ENCODE measurements at places on chromosomes 13 and 19.

- no peak for DNase-seq
Measured at GRCh38 chr19:14006766-14007562, 844 bp upstream of the RFX1 start.

GRCh38 chr13:74102691-74103090 lies 31.5 kb downstream of the KLF12 start:
- no peak for DNase-seq

GRCh38 chr19:41328842-41329225 lies 18.9 kb downstream of the CCDC97 start:
- no peak for DNase-seq

GRCh38 chr19:30911491-30911890 lies 437.7 kb downstream of the TSHZ3 start:
- no peak for DNase-seq

GRCh38 chr13:38494445-38494844 lies 144.8 kb downstream of the UFM1 start:
- no peak for DNase-seq

GRCh38 chr13:32737111-32737571 lies 150.9 kb downstream of the PDS5B start:
- no peak for DNase-seq

- DNase-seq: no peak
Measured at GRCh38 chr19:49997709-49998108, 27.5 kb downstream of the VRK3 start.

DNA sequence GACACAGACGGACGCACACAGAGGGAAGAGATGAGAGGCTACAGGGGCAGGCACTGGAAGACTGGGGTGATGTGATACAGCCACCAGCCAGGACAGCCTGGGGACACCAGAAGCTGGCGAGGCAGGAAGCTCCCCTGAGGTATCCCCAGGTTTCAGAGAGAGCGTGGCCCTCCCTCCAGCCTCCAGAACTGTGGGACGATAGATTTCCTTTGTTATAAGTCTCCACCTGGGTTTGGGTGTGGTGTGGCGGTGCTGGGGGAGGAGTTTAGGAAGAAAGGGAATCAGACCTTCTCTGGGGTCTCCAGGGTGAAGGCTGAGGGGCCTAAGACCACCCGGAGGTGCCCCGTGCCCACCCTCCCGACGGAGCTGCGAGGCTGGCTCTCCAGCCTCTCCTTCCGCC lies 2.7 kb upstream of the ASPDH start:
- no peak for DNase-seq

- no peak for DNase-seq
Measured at GRCh38 chr13:39783051-39783450, 127.6 kb downstream of the COG6 start.

GRCh38 chr19:11361037-11361770 lies 6.0 kb downstream of the PLPPR2 start:
- peak; percentile 86 for DNase-seq

DNA sequence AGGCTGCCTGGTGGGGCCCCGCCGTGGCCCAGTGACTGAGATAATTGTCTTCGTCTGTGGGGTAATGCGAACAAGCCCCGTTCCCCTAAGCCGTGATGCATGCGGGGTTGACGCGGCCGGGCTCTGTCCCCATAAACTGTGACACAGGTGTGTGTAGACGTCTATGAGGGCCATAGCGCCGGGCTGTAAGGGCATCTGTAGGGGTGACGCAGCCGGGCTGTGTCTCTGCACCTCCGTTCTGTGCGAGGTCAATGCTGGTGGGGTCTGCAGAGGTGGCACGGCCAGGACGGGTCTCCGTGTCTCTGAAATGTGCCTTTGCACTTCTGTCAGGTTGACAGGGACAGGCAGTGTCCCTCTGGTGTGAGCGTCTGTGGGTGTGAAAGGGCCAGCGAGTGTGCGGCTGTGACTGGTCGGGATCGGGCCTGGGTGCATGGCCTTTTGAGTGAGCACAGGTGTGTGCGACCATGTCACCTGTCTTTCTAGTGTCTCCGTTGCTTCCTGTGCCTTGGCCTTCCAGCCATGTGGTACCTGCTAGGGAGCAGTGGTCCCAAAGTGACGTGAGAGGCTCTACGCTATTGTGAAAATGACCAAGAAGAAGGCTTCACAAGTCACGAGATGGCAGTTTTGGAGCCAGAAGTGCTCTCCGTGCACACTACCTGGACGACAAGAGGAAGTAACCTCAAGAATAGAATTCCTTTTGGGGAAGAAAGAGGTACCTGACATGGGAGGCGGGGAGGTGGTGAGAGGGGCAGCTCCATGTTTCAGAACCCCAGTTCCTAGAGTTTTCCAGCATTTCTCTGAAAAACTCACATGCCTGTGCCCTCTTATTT lies 16.4 kb upstream of the ZNF331 start:
- DNase-seq: no peak

DNA sequence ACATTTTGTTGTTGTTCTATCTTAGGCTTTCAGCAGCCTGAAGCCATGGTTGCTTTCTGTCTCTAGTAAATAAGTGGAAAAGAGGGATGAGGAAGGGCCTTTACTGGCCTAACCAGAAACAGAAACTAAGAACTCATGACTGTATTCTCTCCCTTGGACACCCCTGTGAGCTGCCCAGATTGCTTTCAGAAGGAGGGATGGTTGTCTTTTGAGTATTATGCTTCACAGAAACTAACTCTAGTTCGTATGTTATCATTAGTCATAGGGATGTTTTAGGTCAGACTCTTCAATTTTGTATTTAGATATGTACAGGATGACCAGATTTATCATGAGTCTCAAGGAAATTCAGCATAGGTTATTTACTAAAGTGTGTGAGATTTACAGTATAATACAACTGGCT lies 17.5 kb downstream of the BORA start:
- no peak for DNase-seq

- DNase-seq: no peak
Measured at GRCh38 chr13:52701728-52702465, 37.7 kb downstream of the CNMD start.

DNA sequence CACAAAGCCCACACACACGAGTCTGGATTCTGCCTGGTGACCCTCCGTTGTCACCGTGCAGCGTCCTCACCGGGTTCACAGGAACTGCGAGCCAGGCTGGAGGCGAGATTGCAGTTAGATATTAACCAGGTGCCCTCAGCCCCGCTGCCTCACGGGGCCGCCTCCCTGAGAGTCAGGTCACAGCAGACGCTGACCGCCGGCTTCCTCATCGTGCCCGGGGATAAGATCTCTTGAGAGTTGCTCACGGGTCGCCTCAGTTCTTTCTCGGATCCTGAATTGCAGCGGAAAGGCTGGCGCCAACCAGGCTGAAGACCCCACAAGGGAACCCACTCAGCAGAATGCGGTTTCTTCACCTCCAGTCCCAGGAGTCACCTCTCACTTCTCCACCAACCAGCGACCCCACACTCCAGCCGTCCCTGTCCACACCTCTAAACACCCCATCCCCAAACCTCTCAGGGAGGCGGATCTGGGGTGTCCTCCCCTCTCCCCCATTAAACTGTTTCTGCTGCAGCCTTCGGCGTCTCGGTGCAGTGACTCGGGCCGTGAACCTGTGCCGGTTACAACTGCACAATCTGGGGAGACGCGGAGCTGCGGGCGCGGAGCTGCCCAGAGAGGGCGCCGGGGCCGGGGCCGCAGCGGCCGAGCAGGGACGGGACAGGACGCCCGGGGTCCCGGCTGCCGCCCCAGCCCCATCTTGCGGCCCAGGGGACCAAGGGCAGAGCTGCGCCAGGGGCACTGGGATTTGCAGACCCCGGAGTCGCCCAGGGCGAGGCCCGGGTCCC lies 591 bp downstream of the ZNF823 start:
- no peak for DNase-seq

GRCh38 chr19:40721936-40722661 lies 5.2 kb downstream of the ITPKC start:
- no peak for DNase-seq

GRCh38 chr13:30345426-30346100 lies 38.2 kb upstream of the KATNAL1 start:
- DNase-seq: no peak

DNA sequence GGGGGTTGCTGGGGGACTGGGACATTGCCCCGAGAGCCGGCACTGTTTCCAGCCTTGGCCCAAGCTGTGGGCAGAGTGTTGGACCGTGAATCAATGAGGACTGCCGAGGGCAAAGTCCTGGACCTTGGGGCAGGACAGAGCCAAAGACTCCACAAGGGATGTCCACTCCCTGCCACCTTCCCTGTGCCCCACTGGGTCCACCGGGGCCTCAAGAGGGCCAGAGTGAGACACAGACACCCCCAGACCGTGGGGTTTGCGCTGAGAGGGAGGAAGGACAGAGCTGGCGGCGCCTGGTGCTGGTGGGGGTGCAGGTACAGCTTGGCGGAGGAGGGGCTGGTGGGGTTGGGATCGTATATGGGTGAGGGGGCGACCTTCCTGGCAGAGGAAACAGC lies 11.8 kb downstream of the MAST3 start:
- DNase-seq: no peak

GRCh38 chr13:103324641-103325040 lies 258.4 kb upstream of the SLC10A2 start:
- DNase-seq: no peak

GRCh38 chr19:46924874-46925547 lies 64.2 kb downstream of the ARHGAP35 start:
- DNase-seq: no peak

DNA sequence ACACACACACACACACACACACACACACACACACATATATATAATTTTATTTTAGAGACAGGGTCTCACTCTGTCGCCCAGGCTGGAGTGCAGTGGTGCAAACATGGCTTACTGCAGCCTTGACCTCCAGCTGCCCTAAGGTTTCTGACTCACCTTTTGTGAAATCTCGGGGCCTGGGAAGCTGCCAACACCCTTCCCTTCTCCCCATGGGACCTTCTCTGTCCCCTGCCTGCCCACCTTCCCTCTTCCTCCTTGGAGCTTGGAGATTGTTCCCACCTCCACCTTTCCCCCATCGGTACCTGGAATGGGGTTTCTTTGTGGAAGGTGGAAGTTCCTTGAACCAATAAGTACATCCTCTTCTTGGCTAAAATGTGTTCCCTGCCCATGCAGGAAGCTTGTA lies 6.3 kb downstream of the ARRDC5 start:
- DNase-seq: no peak

GRCh38 chr19:30371161-30371836 lies 885 bp upstream of the ZNF536 start:
- no peak for DNase-seq

DNA sequence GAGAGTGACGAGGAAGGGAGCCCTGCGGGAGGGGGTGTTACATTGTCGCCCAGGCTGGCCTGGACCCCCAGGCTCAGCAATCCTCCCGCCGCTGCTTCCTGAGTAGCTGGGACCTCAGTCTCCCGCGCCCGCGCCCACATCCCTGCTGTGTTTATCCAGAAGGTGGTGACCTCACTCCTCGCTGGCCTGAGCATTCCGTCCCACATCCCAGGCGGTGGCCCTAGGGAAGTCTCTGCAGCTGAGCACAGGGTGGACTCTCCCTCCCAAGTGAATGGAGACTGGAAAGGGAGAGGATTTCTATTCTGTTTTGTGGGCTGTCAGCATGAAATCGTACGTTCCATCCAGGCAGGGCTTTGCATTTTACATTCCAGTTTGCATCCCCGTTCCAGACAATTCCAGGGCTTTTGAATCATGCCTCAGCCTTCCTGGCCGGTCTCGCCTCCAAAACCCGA lies 401 bp upstream of the ZNF765 start:
- no peak for DNase-seq

DNA sequence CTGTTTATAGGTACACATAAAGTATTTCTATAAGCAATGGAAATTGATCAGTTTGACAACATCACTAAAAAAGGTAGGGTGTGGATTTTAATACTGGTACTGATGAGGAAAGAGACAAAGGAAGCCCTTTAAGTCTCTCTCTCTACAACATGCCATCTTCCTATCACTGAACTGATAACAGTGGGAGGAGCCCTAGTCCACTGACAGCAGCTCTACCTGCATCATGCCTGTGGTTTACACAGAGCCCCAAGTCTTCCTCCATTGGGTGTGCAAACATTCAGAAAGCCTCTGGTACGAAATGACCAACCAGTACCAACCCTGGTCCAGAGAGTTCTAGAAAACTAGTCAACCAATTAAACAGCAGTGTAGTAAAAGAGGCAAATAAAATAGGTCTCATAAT lies 53.4 kb downstream of the KLF12 start:
- no peak for DNase-seq

DNA sequence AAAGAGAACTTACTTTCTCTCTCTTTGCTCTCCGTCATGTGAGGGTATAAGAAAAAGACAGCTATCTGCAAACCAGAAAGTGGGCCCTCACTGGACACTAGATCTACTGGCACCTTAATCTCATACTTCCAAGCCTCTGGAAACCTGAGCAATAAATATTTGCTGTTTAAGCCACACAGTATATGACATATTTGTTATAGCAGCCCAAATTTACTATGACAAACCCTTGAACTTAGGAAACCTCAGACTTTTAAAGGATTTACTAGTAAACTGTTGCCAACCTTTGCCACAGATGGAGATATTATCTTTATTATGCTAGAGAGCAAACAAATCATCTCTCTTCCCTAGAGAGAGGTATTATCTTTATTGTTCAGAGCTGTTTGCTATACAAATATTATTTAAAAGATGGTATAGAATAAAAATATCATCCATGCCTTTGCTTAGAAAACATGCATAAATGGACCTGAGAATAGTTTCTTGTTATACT lies 1446.1 kb downstream of the SLITRK1 start:
- no peak for DNase-seq

DNA sequence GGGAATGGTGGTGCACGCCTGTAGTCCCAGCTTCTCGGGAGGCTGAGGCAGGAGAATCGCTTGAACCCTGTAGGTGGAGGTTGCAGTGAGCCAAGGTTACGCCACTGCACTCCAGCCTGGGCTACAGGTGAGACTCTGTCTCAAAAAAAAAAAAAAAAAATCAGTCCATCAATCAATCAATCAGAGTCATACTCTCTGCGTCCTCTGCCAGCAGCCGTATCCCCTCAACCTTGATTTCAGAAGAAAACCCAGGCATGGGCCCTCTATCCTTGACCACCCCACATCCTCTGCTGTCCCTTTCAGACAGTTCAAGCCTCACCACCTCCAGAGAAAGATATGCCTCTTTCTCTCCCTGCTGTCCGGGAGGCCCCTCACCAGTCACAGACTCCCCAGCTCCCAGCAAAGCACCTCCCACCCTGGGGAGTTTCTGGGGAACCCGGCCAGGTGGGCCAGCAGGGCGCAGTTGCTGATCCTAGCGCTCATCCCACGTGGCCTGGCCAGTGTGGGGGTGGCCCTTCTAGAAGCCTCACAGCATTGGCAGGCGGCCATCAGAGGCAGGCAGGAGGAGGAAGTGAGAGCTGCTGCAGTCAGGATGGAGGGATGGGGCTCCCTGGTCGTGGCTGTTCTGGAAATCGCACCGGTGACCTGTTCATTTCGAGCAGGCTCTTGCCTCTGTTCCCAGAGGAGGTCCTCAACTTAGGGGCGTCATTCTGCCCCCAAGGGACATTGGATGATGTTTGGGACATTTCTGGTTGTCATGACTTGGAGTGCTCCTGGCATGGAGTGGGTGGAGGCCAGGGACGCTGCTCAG lies 10.2 kb upstream of the JSRP1 start:
- DNase-seq: no peak

DNA sequence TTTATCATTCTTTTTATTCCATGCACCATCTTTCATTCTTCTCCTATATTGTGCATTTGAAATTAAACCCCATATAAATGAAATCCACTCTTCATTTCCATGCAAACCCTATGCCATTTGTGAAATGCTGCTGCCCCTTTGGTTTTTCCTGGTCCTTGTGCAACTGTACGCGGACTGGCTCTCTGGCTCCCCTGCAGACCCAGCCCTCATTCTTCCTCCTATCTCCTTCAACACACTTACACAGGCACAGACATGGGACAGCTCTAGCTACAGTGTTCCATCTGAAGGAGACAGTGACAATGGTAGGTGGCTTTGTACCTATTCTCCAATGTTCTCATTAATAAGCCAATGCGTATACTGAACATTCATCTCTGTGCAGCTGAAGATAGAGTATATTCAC lies 81.6 kb downstream of the ESD start:
- DNase-seq: no peak

Measured in neuronal stem cell (in vitro differentiated cells).